ENCODE measurements at places on chromosomes 16 and 17.

DNA sequence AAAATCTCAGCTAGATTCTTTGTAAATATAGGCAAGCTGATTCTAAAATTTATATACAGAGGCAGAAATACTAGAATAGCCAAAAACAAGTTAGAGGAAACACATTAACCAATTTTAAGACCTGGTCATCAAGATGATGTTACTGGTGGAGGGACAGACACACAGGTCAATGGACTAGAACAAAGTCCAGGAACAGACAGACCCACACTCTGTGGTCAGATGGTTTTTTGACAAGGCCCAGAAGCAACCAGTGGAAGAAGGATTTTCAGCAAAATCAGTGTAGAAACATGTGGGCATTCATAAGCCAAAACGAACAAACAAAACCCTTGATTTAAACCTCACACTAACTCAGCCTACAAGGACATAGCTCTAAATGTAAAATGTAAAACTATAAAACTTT lies 99.7 kb upstream of the METRNL start:
- DNase-seq: no peak

DNA sequence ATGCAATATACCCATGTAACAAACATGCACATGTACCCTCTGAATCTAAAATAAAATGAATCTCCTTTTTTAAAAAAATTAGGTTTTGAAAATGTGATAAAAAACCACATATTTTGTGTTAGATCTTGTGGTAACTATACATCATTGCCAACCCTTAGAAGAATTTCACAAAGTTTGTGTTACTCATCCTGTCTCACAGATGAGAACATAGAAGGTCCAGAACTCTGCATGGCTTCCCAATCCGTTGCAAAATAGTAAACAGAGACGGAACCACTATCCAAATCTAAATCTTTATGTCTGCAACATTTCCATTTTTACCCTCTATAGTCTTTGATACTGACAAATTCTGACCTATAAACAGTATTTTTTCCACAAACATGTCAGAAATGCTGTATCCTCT lies 759.9 kb downstream of the KCNJ2 start:
- no peak for DNase-seq

GRCh38 chr16:22001591-22001990 lies 675 bp upstream of the PDZD9 start:
- DNase-seq: no peak

GRCh38 chr16:86664522-86665318 lies 86.4 kb downstream of the FOXL1 start:
- no peak for DNase-seq

GRCh38 chr16:86210403-86211193 lies 299.7 kb upstream of the FOXF1 start:
- DNase-seq: no peak

DNA sequence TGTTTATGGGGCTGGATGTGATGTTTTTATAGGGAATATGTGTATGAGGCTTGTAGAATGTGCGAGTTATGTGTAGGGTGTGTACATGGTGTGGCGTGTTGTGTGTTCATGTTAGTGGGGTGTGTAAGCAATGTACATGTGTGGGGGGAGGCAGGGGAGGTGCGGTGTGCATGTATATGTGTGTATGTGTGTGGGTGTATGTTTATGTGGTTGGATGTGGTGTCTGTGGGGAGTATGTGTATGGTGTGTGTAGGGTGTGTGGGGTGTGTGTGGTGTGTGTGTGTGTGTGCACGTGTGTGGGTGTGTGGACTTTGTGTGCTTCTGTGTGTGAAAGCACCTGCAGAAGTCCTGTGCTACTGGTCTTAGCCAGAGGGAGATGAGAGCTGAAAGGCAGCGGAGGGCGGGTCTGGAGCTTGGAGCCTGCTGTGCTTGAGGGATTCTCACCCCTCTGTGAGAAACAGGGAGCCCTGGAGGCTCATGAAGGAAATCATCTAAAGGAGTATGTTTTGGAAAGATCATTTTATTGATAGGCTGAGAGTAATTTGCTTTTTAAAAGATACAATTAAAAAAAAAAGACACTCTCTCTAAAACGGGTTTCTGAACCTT lies 222.7 kb downstream of the HS3ST4 start:
- no peak for DNase-seq

GRCh38 chr16:31411024-31411844 lies 16.9 kb downstream of the COX6A2 start:
- no peak for DNase-seq

- no peak for DNase-seq
Measured at GRCh38 chr16:1489077-1489476, 333 bp upstream of the PTX4 start.

- no peak for DNase-seq
Measured at GRCh38 chr16:85568519-85568918, 44.6 kb upstream of the GSE1 start.

- no peak for DNase-seq
Measured at GRCh38 chr17:35607239-35607847, 20.2 kb downstream of the AP2B1 start.

DNA sequence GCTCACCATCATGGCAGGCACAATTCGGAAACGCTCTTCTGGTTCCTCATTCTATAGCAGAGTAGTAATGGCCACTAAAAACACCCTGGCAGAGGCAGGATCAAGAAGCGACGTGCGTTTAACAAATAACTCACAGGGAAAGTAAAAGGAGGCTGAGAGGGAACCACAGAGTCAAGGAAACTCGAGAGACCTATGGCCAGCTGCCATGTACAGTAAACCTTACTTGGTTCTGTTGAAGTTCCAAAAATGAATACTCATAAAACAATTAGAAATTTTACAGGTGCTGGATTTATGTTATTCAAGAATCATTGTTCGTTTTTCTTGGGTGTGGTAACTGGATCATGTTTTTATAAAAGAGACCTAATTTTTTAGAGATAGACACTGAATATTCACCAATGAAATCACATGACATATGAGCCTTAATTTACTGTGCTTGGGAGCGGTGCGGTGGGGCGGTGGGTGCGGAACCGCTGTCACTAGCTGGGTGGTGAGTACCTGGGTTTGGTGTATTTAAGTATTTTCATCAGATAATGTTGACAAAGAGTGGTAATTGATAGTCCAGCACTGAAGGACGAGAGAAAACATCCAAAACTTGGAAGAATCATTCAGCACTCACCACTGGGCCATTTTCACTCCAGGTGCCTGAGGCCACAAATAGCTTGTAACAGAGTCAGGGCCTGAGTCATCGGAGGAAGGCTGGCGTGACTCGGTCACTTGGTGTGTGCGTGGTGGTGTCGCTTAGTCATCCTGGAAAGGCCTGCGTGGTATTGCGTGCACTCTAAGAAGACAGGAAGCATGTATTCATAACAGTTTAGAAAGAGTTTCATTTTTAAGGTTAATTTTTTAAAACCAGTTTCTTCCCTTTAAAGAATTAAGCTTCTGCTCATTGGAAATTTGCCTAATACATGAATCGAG lies 135.4 kb upstream of the CHMP6 start:
- no peak for DNase-seq

DNA sequence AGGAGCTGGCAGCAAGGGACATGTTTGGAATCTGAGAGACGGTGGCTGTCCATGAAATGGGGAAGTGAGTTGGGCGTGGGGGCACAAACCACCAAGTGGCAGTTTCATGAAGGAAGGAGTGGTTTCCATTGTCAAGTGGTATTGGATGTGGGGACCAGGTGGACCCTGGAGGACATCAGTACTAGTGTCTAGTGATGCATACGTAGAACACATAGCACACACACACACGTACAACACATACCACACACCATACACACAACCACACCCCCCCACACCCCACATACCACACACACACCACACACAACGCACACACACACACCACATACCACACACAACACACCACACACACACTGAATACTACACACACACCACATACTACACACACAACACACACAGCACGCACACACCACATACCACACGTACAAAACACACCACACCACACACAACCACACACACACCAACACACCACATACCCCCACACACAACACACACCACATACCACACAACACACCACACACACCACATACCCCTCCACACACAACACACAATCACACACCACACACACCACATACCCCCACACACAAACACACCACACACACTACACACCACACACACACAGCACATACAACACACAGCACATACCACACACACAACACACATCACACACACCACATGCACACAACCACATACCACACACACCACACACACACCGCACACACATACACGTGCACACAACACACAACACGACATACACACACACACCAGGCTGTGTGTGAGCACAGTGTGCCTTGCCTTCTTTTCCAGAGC lies 41.1 kb upstream of the GSE1 start:
- DNase-seq: no peak

GRCh38 chr17:14514973-14515372 lies 214.1 kb downstream of the HS3ST3B1 start:
- DNase-seq: no peak

DNA sequence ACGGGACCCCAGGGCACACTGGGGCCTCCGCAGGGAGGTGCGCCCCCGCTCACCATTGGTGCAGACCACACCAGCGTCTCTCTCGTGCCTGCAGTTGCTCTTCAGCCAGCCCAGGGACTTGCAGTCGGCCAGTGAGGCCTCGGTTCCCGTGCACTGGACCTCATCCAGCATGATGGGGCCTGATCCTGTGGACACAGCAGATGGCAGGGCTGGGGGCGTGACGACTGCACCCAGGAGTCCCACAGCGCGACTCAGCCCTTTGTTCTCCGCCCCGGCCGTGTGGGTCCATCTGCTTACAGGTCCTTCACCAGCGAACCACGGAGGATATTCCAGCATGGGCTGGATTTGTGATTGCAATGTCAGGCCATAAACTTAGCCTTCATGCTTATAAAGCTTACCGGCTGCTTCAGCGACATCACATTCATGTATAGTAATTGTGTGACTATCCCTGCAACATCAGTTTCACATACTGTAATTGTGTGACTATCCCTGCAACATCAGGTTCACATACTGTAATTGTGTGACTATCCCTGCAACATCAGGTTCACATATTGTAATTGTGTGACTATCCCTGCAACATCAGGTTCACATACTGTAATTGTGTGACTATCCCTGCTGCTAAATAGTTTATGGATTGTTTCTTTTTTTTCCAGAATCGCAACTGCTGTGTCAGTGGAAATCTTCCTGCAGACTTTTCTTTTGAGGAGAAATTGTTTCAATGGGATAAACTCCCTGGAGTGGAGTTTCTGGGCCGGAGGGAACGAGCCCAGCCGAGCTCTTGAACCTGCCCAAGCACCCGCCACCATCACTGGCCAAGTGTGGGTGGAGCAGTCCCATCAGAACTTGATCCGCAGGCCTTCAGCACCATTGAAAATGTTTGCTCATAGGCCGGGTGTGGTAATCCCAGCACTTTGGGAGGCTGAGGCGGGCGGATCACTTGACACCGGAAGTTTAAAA lies 4.8 kb downstream of the LGALS3BP start:
- peak; percentile 91 for DNase-seq

GRCh38 chr17:8629371-8630226 lies 926 bp downstream of the MYH10 start:
- no peak for DNase-seq

DNA sequence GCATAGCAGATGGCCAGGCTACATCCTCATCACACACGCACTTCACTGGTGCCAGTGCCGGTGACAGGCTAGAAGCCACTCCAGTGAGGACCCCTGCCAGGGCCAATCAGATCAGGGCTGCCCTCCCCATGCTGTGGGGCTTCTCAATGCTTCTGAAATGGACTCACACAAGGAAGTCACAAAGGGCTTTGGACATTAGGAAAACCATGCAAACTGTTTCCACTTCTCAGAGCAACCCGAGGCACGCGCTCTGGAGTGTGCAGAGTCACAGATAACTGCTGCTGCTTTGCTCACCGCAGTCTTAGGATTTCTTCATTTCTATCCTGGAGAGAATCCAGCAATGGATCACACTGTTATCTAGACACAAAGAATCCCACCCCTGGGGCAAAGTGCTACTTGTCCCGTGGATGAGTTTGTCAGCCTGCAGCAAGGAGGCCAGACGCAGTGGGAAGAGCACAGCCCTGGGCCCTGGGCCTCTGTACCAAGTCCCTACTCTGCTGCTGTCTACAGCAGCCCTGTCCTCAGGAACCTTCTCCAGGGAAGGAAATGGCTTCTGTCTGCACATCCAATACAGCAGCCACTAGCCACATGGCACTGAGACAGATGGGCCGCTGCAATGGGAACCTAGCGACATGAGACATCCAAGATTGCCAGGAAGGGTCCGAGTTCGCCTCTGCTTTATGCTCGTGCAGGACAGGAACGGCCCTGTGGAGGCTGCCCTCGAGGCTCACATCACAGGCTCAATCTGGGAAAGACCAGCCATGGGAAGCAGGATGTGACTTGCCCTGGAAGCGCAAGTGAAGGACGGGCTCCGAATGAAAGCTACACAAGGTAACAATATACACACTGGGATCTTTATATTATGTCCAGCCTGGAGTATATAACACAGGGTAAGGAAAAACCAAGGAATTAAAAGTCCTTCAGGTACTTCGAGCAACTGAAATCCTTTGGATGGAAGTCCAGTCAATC lies 169.3 kb downstream of the ZFHX3 start:
- DNase-seq: no peak

GRCh38 chr17:27247071-27247957 lies 46.6 kb upstream of the WSB1 start:
- no peak for DNase-seq

DNA sequence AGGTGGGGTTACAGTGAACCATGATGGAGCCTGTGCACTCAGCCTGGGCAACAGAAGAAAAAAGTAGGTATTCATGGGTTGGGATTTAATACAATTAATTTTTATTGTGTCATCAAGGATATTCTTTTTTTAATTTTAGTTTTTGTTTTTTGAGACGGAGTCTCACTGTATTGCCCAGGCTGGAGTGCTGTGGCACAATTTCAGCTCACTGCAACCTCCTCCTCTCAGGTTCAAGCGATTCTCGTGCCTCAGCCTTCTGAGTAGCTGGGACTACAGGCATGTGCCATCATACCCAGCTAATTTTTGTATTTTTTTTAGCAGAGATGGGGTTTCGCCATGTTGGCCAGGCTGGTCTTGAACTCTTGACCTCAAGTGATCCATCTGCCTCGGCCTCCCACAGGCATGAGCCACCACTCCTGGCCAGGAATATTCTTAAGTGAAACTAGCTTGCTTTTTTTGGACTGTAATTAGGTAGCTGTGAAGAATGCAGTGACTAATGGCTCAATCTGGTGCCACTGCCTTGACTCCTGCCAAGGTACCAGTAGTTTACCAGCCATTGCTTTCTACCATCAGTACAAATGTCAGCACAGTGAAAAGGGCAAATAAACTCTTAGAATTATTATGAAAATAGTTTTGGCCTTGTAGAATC lies 4.8 kb downstream of the PPM1D start:
- no peak for DNase-seq

- no peak for DNase-seq
Measured at GRCh38 chr17:50046179-50046578, 9.7 kb upstream of the ITGA3 start.

Measured in coronary artery (tissue), 2 donors.